ENCODE measurements at places on chromosomes 5 and 9.

- no peak for DNase-seq
These were observed 76.8 kb upstream of the SIMC1 start for GRCh38 chr5:176161431-176161830.

- peak; percentile 42 for DNase-seq
These were observed 60.5 kb upstream of the EDIL3 start for GRCh38 chr5:84445049-84445685.

- DNase-seq: no peak
These were observed 47.6 kb upstream of the SHOC1 start for GRCh38 chr9:111842313-111842712.

DNA sequence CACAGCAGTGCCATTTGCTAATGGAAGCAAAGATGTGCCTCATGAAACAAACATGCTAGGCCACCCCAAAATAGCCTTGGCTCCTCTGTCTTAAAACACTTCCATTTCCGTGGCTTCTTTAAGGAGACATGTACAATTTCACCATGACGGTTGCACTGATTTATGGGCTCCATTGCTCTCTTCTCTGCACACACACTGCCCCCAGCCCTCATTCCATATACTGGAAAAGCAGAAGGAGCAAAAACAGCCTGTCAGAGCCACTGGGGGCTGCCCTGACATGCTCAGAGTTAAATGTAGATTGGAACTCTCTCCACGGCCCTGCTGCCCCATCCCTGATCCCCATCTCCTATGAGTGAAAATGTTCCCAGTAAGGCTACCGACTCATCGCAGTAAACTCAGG is 114.8 kb downstream of the ROR2 start:
- no peak for DNase-seq

GRCh38 chr5:149002053-149002452 is 60.8 kb downstream of the SH3TC2 start:
- peak; percentile 99 for DNase-seq

Data from iris pigment epithelial cell (primary cell).